GM04504 (cell line): ENCODE measurements at places on chromosomes 3 and 15.
A peak's percentile ranks its signal among the peaks of the same experiment; 100 is the strongest.

DNA sequence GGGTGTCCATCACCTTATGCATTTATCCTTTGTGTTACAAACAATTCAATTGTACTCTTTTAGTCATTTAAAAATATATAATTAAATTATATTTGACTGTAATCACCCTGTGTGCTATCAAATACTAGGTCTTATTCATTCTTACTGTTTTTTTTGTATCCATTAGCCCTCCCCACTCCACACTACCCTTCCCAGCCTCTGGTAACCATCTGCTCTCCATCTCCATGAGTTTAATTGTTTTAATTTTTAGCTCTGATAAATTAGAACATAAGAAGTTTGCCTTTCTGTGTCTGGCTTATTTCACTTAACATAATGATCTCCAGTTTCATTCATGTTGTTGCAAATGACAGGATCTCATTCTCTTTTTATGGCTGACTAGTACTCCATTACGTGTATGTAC is 16.8 kb downstream of the C3orf20 start:
- DNase-seq = no peak

GRCh38 chr3:160945336-160945735 is 159.8 kb downstream of the B3GALNT1 start:
- DNase-seq = no peak

GRCh38 chr3:23671851-23672589 is 133.7 kb upstream of the UBE2E1 start:
- DNase-seq = no peak

GRCh38 chr3:8456412-8456811 is 45.2 kb upstream of the LMCD1 start:
- no peak for DNase-seq

- DNase-seq = no peak
Measured at GRCh38 chr3:177594096-177594495, 396.8 kb upstream of the TBL1XR1 start.

DNA sequence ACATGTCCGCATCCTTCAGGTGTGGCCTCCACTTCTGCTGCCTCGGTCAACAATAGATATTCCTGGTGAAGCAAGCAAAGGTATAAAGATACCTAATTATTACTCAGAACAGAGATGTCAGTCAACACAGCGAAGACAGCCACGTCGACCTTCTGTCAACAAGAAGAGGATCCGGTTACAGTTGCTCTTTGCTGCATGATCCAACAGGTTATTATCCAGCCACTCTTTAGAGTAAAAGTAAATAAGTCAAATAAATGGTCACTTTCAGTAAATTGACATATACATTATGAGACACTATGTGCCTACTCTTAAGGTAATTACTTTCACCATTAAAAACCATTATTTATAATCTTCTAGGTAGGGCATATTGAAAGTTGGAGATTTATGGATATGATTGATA is 356.8 kb upstream of the ATP11B start:
- DNase-seq = no peak

GRCh38 chr15:44296625-44297524 is 8.4 kb downstream of the GOLM2 start:
- peak; percentile 12 for DNase-seq

DNA sequence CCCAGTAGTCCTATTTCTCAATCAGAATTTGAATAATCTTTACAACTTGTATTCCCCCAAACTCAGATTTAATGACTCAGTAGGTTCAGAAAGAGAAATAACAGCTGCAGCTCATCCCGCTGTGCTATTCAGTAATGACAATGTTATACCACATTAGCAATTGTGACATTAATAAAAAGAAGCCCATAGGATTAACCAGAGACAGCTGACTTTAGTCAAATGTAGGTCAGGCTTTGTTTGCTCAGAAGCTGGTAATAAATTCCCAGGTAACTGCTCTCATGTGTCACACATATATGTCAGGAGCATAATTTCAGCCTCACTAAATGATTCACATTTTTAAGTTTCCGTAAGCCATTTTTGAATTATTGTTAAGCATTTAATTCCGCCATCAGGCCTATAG is 222.0 kb upstream of the UBE2E2 start:
- DNase-seq = no peak

- no peak for DNase-seq
Measured at GRCh38 chr3:187957582-187957981, 196.4 kb upstream of the LPP start.

DNA sequence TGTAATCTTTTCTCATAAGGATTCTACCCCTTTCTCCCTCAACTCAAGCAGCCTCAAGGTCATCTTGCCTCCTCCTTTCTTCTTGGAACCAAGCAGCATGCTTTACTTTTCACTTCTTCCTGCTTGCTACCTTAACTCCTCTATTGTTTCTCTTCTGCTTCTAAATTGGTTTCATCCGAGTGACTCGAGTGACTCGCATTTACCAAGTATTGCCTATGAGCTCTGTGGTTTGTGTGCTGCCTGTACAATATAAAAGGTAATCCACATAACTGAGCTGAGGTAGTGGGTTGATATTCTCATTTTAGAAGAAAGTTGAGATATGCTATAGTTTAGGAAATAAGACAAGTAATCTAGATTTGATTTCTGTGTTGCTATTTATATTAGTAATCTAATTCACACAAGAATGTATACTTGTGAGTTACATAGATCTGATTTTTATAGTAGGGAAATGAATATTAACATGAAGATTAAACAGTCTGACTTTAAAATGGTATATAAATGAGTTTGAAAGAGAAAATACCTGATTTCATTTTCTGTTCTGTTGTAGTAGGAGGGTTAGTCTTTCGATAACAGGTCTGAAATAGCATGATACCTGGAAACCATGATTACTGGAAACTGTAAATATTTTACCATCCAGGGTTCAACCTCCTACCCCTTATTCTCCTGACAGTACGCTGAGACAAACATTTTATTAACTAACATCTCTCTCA is 5.5 kb downstream of the HHLA2 start:
- DNase-seq = no peak

GRCh38 chr3:103906304-103906703 is 1460.4 kb upstream of the ALCAM start:
- DNase-seq = no peak

DNA sequence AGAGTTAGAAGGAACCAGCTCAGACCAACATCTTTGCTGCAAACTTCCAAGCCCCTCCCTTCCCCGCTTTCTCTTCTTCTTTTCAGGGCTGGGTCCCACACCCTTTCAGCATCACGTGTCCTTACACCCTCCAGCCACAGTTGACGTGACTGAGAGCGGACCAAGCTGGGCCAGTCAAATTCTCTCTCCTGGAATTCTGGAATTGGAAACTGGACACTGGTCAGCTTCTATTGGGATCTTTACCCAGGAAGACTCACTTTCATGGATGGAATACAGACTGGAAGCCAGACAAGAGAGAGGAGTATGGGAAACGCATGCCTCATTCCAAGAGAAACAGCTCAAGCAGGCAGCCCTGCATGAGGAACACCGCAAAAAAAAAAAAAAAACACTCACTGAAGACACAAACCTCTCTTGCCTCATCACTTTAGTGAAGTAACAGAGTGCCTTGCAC is 12.4 kb upstream of the TPM1 start:
- no peak for DNase-seq
